Activated CD4-positive, alpha-beta T cell treated with anti-CD3 and anti-CD28 coated beads, Interleukin-2, amount 50 U/mL, for 48 hours (primary cell): ENCODE measurements at places on chromosomes 1 and 21.

GRCh38 chr1:177824508-177824982, 145.3 kb downstream of the SEC16B start:
- no peak for DNase-seq

DNA sequence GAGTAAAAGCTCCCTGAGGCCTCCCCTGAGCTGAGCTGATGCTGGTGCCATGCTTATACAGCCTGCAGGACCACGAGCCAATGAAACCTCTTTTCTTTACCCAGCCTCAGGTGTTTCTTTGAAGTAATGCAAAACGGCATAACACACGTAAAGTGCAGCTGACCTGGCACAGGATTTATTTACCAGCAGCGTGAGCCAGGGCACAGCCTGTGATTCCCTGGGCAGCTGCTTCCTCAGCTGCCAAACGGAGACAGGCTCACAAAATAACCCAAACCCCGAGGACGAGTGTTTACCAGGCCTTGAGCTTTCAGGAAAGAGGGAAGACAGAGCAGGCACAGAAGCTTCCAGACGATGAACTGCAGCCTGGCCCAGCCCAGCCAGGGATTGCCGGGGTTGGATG, 120.6 kb upstream of the ARHGEF16 start:
- DNase-seq = no peak

DNA sequence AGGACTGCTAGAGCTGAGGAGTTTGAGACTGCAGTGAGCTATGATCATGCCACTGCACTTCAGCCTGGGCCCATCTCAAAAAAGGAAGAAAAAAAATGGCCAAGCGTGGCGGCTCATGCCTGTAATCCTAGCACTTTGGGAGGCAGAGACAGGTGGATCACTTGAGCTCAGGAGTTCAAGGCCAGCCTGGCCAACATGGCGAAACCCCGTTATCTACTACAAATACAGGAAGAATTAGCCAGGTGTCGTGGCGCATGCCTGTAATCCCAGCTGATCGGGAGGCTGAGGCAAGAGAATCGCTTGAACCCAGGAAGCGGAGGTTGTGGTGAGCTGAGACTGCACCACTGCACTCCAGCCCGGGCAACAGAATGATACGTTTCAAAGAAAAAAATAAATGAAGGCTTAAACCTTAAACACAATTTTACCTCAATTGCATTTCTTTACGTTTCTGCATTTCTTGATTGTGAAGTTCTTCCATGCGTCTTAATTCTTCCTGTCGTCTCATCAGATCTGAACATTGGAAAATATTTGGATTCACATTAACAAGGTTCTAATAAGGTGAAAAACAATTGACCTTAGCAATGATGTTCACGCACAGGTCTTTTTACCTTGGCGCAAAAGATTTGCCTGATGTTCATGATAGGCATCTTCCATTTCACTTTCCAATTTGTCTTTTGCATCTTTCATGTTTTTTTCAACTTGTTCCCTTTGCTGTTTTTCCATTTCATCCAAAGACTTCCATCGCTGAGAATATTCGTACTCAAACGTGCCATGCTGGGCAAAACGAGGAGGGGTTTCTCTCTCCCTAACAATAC, 4.2 kb downstream of the SFPQ start:
- no peak for DNase-seq

- DNase-seq = no peak
These were observed 12.7 kb downstream of the DHX9 start for GRCh38 chr1:182851825-182852224.

GRCh38 chr1:203282720-203283542, 22.4 kb upstream of the BTG2 start:
- no peak for DNase-seq

- DNase-seq = no peak
These were observed 4.1 kb downstream of the NRIP1 start for GRCh38 chr21:15060543-15061175.

- DNase-seq = no peak
These were observed 74.8 kb upstream of the ECE1 start for GRCh38 chr1:21365036-21365435.

GRCh38 chr1:24321126-24321525, 2.0 kb downstream of the GRHL3 start:
- DNase-seq = no peak

GRCh38 chr1:77874804-77875445, 13.5 kb upstream of the NEXN start:
- DNase-seq = no peak

GRCh38 chr1:226355669-226356551, 46.9 kb upstream of the LIN9 start:
- DNase-seq = no peak

DNA sequence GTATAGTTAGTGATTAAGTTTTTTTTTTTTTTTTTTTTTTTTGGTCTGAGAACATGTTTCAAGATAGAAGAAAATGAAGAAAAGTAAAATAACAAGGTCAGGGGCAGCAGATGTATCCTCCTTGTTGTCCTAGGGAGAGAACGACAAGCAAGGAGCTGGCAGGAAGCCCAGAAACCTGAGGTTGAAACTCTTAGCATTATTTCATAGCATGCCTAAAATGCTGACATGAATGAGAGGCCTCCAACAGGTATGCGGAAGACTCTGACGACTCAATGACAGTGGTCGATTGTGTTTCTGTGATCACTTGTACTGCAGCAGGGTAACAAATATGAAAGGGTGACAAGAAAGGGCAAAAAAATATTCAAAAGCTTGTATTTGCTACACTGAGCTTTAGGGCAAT, 415.9 kb downstream of the PLA2G4A start:
- no peak for DNase-seq

DNA sequence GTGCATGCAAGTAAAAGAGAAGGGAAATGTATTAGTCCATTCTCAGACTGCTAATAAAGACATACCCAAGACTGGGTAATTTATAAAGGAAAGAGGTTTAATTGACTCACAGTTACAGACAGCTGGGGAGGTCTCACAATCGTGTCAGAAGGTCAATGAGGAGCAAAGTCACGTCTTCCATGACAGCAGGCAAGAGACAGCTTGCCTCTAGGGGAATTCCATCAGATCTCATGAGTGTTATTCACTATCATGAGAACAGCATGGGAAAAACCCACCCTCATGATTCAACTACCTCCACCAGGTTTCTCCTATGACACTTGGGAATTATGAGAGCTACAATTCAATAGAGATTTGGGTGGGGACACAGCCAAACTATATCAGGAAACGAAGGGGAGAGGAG, 8.1 kb downstream of the KRTAP21-3 start:
- peak; percentile 16 for DNase-seq

- no peak for DNase-seq
These were observed 231.9 kb upstream of the JUN start for GRCh38 chr1:59015708-59016107.

DNA sequence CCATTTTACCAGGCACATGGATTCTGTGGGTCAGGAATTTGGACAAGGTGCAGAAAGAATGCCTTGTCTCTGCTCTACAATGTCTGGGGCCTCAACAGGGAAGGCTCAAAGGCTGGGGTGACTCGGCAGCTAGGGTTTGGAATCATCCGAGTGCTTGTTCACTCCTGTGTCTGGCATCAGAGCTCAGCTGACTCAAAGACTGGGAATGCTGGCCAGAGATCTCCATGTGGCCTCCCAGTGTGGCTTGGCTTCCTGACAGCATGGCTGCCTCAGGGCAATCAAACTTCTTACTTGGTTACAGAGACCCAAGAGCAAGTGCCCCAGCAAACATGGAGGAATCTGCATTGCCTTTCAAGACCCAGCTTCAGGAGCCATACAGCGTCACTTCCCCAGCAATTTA, 110.5 kb downstream of the TOMM20 start:
- DNase-seq = no peak

DNA sequence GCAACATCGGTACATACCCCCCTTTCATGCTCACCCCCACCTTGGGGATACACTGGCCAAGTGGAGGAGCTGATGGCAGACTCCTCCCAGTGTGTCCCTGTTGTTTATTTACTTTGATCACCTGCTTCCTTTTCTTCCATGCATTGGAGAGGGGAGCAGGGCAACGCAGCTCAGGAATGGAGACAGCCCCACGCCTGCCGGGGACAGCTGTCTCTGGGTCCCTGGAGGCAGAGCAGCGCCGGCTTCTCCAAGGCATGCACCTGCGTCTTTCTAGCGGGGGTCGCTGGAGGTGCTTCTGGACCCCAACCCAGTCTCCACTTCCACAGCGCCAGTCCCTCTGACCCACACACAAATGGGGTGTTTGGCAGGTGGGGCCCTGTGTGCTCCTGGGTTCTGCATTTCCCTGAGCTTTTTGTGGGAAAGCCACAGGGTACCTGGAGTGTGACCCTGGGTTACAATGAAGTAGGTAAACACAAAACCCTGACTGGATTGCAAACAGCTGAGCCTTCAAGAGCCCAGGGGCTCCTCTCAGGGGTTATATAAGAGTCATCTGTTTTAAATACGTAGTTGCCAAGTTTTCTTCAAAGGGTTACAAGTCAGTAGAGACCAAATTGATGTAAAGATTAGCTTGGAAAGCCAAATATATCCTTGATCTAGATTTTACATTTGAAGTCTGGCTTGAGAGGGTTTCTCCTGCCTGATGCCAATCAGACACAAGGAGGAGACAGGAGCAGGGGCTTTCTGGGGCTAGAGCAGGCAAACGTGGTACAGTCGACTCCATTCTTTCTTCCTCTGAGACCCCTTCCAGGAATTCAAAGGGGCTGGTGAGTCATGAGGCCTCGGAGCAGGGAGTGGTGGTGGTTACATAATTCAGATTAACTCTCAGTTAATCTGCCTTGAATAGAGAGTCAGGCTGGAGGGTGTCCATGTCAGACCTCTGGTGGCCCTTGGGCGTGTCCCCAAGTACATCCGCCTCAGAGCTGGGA, 4.5 kb downstream of the AJAP1 start:
- DNase-seq = no peak

DNA sequence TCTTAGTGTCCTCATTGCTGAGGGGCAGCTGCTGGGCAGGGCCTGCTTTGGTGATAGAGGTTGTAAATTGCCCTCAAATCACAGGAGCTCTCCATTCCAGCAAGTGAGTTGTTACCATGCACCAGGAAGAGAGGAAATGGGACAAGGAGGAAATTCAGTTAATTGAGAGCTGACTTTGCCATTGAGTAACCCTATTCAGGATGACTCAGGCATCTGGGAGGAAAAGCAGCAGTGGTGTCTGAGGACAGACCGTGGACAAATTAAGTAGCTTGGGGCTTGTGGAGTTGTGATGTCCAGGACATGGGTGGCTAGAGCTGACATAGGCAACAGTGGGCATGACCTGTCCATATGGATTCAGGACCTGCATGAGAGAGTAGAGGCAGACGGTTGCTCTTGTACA, 5.9 kb downstream of the ARHGEF10L start:
- no peak for DNase-seq
